Stimulated activated CD4-positive, alpha-beta T cell treated with anti-CD3 and anti-CD28 coated beads, TNF-alpha, amount 100 ng/mL, for 1 hour (primary cell): ENCODE measurements at places on chromosomes 1 and 21.

DNA sequence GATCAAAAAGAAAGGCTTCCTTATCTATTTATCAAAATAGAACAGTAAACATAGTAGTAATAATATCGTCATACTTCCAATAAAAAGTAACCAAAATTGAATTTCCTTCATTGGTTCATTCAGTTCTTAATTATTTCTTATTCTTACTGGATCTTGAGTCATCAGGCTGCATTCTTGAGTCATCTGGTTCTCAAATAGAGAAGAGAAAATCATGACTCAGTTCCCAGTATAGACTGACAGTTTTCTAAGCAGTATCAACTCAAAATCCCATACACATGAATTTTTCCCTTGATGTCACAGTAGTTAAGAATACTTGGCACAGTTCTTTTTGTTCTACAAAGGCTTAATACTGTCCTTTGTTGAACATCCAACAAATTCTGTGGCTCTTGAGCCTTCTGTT is 626.9 kb upstream of the ADGRL4 start:
- no peak for DNase-seq

DNA sequence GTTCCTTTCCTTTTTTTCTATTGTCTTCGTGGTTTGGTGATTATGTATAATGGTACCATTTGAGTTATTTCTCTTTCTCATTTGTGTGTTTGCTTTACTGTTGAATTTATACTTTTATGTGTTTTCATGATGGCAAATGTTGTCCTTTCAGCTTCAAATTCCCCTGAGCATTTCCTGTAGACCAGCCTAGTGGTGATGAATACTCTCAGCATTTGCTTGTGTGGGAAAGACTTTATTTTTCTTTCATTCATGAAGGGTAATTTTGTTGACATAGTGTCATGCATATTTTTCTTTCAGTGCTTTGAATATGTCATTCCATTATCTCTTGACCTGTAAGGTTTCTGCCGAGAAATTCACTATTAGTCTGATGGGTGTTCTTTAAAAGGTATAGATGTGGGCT is 166.6 kb upstream of the GORAB start:
- no peak for DNase-seq

- no peak for DNase-seq
Observed at GRCh38 chr1:51215169-51215568, 20.9 kb upstream of the RNF11 start.

- DNase-seq = no peak
Observed at GRCh38 chr1:2224631-2225428, 3.3 kb upstream of the SKI start.

DNA sequence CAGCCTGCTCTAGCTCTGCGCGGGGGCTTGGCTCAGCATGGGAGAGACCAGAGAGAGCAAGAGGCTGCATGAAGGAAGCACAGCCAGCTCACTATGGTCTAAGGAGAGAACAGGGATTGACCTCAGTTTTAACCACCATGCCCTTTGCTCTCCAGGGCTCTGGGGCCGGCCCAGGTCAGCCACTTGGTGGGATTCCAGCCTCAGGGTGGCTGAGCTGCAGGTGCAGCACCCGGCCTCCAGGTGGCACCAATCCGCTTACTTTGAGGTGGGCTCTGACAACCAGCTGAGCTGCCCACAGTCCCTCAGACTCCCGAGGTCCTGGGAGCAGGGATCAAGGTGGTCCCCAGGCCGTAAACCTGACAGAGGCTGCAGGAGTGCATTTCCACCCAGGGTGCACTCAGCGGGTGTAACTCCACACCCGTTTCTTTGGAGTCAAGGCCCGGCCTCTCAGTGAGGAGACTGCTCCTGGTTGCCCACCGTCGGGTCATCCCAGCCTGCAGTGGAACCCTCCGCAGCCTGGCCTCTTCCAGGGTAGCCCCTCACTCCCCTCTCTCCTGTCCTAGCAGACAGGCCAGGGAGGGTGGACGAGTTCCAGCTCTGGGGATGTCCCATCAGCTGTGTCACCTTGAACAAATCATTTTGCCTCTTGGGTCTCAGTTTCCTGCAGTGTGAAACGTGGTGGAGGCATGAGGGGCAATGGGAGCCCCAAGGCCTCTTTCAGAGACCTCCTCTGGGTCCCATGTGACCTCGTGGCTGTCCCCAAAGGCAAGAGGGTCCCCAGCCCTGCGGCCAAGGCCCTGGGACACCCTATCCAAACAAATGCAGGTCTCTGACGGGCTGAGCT is 607 bp upstream of the LGR6 start:
- no peak for DNase-seq

- DNase-seq = no peak
Observed at GRCh38 chr1:27127419-27127818, 27.5 kb downstream of the SLC9A1 start.

GRCh38 chr21:29034678-29035077 is 10.2 kb downstream of the USP16 start:
- DNase-seq = no peak

DNA sequence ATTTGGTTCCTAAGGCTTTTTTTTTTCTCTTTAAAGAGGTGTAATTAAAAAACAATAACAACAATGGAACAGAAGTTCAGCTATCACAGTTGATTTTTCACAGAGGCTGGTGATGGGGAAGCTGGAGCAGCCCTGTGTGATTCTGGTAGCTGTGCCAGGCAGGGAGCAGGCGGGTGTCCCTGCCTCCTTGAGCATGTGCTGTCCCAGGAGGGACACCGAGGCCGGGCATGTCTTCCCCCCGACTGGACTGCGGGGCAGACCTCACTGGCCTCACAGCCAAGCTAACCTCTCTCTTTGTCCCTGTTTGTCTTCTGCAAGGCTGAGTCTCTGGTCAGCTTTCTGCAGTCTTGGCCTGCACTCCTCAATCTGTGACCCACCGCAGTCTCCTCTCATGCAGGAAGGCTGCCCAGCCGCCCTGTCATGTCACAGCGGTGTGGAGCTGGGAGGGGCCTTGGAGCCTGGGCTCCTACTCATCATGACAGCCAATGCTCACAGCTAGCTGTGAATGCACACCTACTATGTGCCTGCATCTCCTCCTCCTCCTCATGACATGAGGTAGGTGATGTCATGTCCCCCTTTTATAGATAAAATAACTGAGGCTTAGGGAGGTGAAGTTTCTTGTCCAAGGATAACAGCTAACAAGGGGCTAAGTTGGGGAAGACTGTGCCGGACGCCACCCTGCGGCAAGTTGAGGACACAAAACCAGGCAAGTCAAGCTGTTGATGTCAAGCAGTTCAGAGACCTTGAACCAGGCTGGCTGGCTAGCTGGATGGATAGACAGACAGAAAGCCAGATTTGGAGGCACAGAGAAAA is 10.3 kb upstream of the ACTL8 start:
- no peak for DNase-seq

DNA sequence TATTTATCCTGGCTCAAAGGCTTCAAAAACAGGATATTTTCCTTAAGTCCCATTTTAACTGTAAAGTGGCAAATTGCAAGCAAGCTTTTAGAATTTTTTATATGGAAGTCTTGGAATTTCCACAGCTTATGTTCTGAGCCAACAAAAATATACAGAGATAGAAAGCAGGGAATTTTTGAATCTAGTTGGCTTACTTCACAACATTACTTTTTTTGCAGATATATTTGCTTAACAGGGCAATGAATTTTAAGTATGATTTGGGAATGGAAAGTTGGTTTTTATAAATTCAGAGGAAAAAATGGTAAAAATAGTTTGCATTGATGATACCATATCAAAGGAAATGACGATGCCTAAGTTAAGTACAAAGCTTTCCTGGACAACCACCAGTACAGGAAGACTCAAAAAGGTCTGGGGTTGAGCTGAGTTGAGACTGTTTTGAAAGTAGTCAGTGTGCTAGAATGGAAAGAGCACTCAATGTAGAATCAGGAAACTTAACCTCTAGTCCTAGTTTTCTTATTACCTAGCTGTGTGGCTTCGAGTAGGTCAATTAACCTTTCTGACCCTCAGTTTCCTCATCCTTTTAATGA is 11.0 kb upstream of the VCAM1 start:
- no peak for DNase-seq

DNA sequence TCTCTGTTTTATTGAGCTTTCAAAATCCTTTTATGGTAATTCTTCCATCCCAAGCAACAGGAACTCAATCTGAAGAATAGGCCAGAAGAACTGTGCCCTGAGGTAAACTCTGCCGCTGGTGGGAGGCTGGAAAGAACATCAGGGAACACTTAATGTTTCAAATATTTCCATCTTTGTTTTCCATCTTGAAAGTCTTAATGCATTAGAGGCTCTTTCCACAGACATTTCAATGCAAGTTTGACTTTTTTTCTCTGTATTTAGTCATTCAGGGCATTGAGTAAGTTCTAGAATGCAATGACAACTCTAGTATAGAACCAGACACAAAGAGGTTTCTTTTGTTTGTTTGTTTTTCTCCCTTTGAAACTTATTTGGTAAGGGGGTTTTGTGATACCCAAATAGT is 61.5 kb downstream of the KIAA0040 start:
- DNase-seq = no peak

- DNase-seq = no peak
Observed at GRCh38 chr1:5757187-5757805, 234.9 kb downstream of the NPHP4 start.

DNA sequence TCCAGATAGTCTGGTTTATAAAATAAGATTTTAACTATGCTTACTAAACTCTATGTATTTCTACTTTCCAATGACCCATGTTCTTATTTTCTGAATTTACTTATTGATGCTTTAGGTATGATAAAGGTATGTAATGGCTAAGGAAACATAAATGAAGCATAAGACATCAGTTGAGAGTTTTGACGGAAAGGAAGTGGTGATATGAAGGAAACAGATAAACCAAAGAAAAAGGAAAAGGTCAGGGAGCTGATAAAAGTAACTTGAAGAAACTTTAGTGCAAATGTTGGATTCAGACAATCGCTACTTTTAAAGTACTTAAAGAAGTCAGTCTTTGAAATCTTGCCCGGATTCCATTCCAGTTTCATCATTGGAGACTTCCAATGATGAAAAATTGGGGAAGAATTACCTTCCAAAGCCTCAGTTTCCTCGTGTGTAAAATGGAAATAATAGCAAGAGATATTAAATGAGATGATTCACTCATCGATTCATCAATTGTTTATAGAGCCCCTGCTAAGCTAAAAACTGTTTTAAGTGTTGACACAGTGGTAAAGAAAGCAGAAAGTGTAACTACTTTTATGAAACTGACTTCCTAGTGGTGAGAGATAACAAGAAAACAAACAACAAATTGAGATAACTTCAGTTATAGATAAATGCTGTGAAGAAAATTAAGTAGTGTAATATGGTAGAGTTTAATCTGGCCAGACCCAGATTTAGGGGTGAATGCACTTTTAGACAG is 10.6 kb downstream of the PTPRC start:
- no peak for DNase-seq

- DNase-seq = no peak
Observed at GRCh38 chr1:187009320-187009719, 180.6 kb downstream of the PLA2G4A start.

DNA sequence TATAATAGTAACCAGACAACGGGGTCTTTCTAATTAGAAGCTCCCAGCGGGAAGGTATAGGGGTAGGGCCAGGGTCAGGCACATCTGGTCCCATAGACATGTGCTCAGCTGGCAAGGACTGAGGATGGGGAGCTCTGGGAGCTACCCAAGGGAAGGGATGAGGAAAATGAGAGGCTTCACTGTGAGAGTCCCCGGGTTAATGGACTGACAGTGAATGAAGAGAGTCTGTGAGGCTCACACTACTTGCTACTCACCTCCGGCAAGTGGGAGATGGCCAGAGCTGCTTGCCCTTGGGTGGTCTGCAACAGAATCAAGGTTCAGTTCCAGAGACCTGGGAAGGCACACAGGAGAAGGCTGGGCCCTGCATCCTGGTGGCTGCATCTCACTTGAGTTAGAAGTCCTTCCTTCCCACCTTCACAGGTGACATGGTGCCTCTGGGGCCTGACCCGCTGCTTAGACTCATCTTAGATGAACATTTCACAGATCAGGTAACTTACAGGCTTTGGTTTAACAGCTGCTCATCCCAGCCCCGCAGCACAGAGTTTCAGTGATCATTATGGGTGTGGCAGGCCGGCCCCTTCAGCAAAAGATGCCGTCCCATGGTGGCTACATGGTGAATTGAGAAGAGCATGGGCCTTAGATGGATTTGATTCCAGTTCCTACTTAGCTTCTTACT is 31.7 kb downstream of the EIF2D start:
- no peak for DNase-seq

DNA sequence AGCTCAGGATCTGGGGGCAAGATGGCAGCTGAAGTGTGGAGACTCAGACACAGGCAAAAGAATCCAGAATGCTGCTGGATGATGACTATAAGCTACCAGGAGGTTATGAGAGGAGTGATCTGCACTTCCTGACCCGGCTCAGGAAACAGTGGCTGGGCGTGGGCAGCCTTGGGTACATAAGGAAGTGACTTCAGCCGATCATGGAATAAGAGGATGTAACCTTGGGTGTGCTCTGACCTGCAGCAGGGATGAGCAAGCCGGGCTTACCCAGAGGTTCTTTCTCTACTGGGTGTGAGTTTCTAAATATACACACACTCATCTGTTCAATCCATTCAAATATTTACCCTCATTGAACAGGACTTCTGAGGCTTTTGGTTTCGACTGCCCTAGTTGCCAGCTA is 62.7 kb downstream of the CD34 start:
- DNase-seq = no peak

DNA sequence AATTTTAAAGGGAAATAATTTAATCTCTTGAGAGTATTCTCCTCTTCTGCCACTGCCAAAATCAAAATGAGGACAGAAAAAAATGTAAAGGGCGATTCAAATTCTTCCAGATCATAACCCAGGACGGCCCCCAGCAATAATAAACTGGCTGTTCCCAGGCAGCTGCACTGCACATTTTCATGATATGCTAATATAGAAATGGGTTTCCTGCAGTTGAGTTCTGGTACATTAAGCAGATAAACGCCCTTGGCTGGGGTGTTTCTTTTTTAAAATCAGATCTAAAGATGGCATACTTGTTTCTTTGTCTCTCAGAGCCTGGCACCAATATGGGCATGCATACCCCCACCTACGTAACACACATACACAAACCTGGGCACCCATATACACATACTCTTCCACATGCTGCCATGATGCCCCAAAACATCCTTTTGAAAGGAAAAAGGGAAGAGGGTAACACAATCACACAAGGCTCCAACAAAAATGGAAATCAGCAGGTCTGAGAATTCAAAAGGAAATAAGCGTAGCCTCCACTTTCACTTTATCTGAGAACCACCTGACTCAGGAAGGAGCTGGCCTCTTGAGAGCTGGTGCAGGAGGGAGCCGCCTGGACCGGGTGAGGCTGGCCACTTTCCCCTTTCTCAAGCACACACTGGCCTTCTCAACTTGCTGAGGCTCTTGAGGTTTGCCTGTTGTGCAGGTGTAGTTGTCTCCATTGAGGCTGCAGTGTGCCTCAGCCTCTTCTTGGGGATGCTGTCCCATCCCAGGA is 653.4 kb downstream of the KIF26B start:
- DNase-seq = no peak

- DNase-seq = no peak
Observed at GRCh38 chr1:32309960-32310359, 18.1 kb downstream of the HDAC1 start.

DNA sequence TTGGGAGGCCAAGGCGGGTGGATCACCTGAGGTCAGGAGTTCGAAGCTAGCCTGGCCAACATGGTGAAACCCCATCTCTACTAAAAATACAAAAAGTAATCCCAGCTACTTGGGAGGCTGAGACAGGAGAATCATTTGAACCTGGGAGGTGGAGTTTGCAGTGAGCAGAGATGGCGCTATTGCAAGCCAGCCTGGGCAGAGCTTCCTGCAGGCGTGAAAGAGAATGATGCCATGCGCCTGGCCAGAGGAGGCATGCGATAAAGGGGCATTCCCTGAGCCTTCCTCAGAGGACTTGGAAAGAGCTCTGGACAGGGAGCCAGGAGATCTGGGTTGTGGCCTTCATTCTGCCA is 3.2 kb downstream of the E2F2 start:
- no peak for DNase-seq

GRCh38 chr1:153306303-153307220 is 6.2 kb downstream of the PGLYRP3 start:
- no peak for DNase-seq
